ENCODE measurements at places on chromosomes 2 and 18. TPM values are rescaled to one million over a fixed set of nuclear protein-coding genes. Genes with fewer than 3 reads are reported as not detected.

Gene DNAJC5G
- not detected for total RNA-seq

- no peak for DNase-seq
Measured at GRCh38 chr2:171287611-171288010, 126.9 kb upstream of the TLK1 start.

- DNase-seq = no peak
Measured at GRCh38 chr2:15897431-15898098, 42.8 kb upstream of the MYCN start.

- no peak for DNase-seq
Measured at GRCh38 chr2:100907832-100908231, 87.9 kb downstream of the NPAS2 start.

- no peak for DNase-seq
Measured at GRCh38 chr2:190651413-190651812, 2.5 kb downstream of the NAB1 start.
